ENCODE measurements at places on chromosomes 1 and 21.

DNA sequence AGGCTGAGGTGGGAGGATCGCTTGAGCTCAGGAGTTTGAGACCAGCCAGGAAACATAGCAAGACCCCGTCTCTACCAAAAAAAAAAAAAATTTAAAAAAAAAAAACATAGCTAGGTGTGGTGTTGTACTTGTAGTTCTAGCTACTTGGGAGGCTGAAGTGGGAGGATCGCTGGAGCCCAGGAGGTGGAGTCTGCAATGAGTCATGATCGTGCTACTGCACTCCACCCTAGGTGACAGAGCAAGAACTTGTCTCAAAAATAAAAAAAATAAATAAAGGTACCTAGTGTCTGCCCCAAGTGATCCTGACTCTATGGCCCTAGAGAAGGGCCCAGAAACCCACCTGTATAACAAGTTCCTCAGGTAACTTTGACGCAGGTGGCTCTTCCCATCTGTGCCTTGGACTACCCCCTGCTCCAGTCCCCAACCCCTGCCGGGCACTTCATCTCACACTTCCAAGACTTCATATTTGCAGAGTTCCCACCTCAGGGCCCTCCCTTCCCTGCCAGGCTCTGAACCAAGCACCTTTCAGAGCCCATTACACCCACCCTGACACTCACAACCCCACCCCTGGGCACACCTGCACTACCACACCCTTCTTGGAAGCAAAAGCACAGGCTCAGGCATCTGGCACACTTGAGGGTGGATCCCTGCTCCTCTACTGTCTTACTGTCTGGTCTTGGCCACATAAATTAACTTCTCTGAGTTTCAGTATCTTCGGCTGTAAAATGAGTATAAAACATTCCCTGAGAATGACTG lies 80.2 kb upstream of the KLHDC7A start:
- DNase-seq, result no peak

DNA sequence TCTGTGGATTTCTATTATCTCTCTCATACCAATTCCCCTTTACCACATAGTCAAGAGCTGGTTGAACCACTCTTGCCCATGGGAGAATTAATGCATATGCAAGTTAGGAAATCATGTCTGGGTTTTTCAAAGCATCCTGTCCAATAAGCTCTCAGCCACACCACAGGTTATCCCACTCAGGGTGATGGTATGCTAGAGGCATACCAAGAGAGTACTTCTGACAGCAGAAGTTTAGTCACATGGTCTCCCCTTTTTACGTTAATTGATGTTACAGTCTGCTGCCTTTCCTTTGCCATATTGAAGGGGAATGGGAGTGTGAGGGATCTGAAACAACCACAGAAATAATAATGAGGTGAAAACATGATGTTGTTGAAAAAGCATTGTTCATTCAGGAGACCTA lies 135.8 kb upstream of the PBX1 start:
- DNase-seq, result no peak

- DNase-seq, result peak; percentile 35
These were observed 76.8 kb upstream of the AKT3 start for GRCh38 chr1:243926803-243927245.

- DNase-seq, result no peak
These were observed 577 bp downstream of the IKBKE start for GRCh38 chr1:206470692-206471414.

GRCh38 chr1:177256153-177257075 lies 85.7 kb downstream of the BRINP2 start:
- peak; percentile 81 for DNase-seq

DNA sequence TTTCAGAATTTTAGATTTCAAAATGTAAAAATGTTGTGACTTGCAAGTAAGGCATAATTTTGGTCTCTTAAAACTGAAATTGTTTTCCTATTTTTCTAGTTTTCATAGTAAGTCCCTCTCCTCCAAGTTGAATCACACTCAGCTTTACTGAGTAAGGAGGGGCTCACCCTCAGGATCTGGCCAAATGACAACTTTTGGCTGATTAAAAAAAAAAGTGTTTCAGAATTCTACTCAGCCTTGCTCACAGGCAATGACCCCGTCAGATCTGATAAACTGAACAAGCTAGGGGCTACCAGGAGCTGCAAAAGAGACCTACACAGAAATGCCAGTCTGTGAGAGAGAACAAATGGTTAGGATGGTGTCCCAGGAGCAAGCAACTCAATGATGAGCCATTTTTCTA lies 159.8 kb downstream of the PBX1 start:
- no peak for DNase-seq

DNA sequence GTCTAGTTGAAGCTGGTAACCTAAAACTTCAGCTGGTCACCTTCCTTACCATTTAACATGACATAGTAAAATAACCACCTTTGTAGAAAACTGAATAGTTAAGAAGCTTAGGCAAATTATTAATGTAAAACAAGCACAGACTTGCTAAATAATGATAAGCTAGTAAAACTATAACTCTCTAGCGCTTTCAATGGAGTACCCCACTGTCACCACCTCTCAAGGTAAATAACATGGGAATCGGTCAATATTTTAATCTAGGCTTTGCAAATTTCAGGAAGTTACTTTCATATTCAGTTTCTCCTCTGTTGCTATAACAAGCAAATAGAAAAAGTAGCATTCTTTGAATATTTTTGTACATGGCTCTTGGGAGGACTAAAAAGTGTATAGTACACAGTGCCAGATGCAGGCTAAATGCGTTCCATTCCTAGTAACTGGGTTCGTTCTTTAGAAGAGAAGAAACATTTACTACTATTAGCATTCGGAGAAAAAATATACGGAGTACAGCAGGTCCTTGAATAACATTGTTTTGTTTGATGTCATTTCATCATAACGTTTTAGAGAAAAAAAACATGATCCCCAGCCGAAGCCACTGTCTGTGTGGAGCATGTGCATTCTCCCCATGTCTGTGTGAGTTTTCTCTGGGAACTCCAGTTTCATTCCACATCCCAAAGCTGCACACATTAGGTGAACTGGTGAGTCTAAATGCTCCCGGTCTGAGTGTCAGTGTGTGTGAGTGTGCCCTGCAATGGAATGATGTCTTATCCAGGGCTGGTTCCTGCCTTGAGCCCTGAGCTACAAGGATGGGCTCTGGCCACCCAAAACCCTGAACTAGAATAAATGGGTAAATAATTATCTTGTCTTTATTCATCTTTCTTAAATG lies 52.5 kb downstream of the EPRS1 start:
- DNase-seq, result no peak

DNA sequence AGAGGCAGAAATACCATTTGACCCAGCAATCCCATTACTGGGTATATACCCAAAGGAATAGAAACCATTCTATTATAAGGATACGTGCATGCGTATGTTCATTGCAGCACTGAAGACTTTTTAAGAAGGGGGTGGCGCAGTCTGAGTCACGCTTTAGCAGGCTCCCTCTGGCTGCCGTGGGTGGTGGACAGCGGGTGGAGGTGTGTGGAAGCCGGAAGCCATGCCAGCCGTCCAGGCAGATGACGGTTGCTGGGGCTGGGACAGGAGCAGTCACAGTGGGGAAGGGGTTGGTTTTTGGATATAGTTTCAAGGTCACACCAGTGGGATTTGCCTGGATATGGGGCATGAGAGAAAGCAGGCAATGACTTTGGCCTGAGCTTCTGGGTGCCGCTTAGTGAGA lies 270.5 kb downstream of the GRIK3 start:
- no peak for DNase-seq

GRCh38 chr1:8097077-8097799 lies 71.1 kb upstream of the ERRFI1 start:
- peak; percentile 15 for DNase-seq

DNA sequence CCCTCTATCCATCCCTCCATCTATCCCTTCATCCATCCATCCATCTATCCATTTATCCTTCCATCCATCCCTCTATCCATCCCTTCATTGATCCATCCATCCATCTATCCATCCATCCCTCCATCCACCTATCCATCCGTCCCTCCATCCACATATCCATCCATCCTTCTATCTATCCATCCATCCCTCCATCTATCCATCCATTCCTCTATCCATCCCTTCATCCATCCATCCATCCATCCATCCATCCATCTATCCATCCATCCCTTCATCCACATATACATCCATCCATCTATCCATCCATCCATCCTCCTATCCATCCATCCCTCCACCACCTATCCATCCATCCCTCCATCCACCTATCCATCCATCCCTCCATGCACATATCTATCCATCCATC lies 23.6 kb downstream of the MATN1 start:
- DNase-seq, result no peak

- no peak for DNase-seq
These were observed 29.3 kb upstream of the BCAS2 start for GRCh38 chr1:114610546-114611245.

DNA sequence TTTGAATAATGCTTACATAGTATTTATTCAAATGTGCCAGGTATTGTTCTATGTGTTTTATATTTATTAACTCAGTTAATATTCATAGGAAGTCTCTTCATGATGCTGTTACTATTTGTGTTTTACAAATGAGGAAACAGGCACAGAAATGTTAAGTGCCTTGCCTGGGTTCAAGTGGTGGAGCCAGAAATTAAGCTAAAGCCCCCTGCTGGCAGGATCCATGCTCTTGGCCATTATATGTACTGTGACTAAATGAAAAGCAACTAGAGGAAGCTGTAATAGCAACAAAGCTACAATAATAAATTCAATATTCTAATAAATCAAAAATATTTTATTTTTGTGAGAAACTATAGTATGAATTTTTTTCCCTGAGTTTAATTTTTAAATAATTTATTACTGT lies 30.0 kb downstream of the IARS2 start:
- peak; percentile 62 for DNase-seq

- no peak for DNase-seq
These were observed 27.5 kb upstream of the KDM4A start for GRCh38 chr1:43622471-43622870.

DNA sequence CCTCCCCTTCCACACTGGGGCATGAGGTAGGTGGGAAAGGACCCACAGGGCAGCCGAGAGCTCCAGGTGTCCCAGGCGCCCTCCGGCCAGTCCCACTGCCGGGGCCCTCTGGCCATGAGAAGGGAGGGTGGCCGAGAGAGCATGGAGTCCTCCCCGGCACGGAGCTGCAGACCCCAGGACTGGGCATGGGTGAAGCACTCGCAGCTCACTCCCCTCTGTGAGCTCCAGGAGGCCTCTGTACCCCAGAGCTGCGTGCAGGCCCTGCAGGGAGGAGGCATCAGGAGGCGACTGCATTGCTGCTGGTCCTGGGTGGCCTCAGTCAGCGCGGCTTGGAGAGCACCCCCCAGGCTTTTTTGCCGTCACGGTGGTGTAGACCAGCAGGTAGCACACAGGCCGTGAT lies 80.1 kb upstream of the TTC34 start:
- DNase-seq, result no peak

DNA sequence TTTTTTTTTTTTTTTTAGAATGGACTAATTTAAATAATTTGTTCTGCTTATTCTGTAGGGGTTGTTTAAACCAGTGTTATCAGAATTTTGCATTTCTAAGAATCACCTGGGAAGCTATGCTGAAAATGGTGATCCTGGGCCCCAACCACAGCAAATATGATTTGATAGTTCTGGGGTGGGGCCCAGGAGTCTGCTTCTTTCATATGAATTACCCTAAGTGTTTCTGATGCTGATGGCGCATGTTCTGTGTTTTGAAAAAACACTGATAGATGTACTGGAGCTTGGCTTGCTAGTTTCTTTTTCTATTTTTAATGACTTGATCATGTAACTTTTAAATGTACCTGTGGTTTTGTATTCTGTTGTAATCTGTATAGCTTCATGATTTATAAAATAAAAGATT lies 89.3 kb downstream of the CDC14A start:
- no peak for DNase-seq

GRCh38 chr1:8370905-8371315 lies 53.0 kb downstream of the SLC45A1 start:
- DNase-seq, result no peak

GRCh38 chr1:246836209-246836966 lies 95.4 kb downstream of the AHCTF1 start:
- no peak for DNase-seq

GRCh38 chr1:79325126-79325525 lies 318.6 kb upstream of the ADGRL4 start:
- DNase-seq, result no peak

GRCh38 chr1:15016526-15016925 lies 137.0 kb upstream of the TMEM51 start:
- no peak for DNase-seq

DNA sequence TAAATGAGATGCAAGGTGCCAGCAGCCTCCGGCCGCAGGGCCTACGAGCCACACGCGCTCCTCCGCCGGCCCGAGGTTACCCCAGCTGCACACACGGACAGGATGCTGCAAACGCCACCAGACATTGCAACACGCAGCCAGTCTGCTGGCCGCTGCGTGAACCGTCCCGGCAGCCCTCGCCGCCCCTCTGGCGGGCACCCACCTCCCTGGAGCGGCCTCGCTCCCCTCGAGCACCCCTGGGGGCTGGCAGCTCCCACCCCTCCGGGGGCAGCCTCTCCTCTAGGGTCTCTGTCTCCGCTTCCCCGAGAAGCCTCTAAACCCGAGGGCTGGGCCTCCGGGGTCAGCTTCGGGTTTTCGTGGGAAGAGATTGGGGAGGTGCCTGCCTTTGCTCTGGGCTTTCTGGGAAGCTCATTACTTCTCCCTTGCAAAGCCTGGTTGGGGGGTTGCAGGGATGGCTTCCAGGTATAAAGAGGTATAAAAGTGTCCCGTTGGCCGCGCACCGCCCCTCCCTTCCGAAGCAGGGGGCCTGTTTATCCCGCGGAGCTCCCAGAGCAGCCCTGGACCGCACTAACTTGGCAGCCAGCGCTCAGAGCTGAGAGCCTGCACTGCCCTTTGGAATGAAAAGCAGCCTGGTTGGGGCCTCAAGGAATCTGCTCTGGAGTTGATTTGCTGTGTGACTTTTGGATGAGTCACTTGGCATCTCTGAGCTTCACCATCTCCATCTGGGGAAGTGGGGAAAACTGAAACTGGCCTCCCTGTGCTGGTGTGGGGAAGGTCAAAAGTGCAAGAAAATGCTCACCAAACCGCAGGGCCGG lies 21.8 kb downstream of the DHRS3 start:
- peak; percentile 21 for DNase-seq
